ENCODE measurements at places on chromosomes 12 and 14.
A peak's percentile ranks its signal among the peaks of the same experiment; 100 is the strongest.

DNA sequence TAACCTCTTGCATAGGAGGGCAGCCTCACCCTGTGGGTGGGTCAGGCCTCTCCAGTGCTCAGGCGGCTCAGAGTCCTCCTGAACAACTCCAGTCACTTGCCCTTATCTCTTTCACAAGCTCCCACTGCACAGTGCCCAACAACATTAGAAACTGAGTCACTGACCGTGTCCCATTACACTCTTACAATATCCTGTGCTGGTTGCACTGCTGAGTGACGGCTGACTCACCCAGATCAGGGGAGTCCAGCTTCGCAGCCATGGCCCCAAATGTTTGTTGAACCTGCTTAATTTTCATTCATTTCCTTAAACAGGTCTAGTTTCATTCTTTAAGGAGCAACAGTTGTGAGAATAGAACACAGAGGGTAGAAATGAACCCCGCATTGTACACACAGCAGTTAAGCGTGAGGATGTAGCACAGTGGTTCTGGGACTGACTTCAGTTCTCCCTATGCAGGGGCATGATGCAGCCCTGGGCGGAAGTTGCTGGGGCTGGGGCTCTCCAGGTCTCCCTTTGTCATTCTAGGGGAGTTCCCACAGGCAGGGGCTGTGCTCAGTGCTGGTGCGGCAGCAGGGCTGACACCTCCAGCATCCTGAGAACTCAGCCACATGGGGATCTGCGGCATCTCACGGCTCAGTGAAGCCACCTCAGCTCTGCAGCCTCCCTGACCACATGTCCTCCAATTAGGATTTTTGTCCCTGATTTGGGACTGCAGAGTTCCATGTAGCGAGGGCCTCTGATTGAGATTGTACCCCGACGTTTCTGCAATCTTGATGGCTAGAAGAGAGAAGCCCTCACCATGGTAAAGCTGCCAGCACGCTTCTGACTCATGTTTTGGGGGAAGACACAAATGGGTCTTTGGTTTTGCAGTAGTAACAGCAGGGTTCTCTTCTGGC is 16.1 kb downstream of the GPR68 start:
- H3K36me3 ChIP-seq = no peaks in the 10 kb centered on the region
- no peaks in the 10 kb centered on the region for H3K4me1 ChIP-seq
- H3K27ac ChIP-seq = no peak overlapping the region
- no peaks in the 10 kb centered on the region for H3K27me3 ChIP-seq
- no peak overlapping the region for H3K4me3 ChIP-seq

DNA sequence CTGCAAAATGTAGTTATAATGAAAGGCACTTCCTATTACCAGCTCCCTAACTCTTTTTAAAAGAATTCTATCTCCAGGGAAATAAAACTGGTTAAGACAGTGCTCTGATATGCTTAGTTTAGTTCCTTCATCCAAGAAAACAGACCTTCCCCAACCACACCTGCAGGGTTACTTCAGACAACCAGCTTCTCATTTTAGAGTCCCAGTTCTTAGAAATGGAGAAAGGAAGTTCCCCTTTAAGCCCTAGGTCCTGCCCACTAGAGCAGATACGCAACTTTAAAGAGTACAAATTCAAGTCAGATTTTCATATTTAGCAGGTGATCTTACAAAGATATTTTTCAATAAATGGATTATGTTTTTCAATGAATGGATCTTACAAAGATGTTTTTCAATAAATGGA is 4.4 kb upstream of the WSB2 start:
- H3K27ac ChIP-seq = no peak overlapping the region
- no peaks in the 10 kb centered on the region for H3K36me3 ChIP-seq
- H3K4me1 ChIP-seq = peaks cover 16% of the 10 kb centered on the region
- DNase-seq = no peak
- no peaks in the 10 kb centered on the region for H3K27me3 ChIP-seq
- H3K4me3 ChIP-seq = no peak overlapping the region

GRCh38 chr12:57416039-57416996 is 14.5 kb downstream of the R3HDM2 start:
- H3K27me3 ChIP-seq = no peaks in the 10 kb centered on the region
- no peaks in the 10 kb centered on the region for H3K36me3 ChIP-seq
- peaks cover 2% of the 10 kb centered on the region for H3K4me1 ChIP-seq
- no peak overlapping the region for H3K4me3 ChIP-seq

DNA sequence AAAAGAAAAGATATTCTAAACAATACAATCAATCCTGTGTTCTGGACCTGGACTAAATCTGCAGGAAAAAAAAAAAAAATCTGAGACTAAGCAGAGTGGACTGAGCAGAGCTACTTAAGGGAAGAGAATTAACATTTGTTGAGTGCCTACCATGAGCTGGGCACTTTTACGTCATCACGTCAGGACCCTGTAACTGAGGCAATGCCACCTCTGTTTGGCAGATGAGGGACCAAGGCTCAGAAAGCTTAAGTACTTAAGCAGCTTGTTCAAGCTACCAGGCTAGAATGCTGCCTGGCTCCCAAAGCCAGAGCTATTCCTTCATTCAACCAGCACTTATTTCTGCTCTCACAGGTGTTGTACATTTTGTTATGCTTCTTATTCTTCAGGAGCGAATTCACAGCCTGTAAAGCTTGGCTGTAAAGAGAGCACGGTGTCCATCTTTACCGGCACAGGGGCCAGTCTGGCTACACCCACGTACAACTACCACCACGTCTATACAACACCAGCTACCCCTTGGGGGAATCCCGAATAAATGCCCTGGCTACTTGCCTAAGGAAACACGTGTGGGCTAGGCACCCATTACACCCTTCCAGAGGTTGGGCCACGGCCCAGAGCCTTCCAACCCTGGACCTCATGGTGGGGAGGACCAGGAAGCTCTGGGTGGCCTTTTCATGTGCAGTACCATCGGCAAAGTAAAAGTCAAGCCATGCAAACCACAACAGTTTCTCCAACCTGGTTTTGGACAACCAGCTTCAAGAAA is 27.0 kb downstream of the TMCC3 start:
- H3K4me3 ChIP-seq = no peak overlapping the region
- no peaks in the 10 kb centered on the region for H3K4me1 ChIP-seq
- H3K27me3 ChIP-seq = no peaks in the 10 kb centered on the region

DNA sequence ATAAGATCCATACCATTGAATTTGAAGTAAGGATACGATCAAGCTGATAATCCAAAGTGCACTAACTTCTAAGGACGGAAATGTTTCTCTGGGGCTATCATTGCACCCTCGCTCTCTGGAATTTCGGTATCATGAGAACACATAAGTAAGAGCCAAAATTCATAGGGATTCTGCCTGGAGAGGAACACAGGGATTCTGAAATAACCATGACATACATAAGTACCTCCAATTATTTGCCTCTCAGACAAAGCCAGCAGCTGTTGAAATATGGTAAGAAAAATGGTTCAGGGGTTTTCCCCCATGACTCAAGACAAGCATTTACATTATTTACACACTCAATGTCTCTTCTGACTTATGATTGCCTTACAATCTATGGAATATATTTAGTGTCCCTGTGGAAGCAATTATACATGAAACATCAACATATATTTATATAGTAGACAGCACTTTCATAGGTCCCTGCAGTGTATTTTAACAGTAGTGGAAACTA is 1123.6 kb upstream of the SEL1L start:
- DNase-seq = no peak
- H3K27ac ChIP-seq = no peak overlapping the region
- no peaks in the 10 kb centered on the region for H3K27me3 ChIP-seq
- H3K4me1 ChIP-seq = no peaks in the 10 kb centered on the region

- no peak overlapping the region for H3K27ac ChIP-seq
- no peaks in the 10 kb centered on the region for H3K36me3 ChIP-seq
- H3K4me1 ChIP-seq = peaks cover 7% of the 10 kb centered on the region
- no peak for DNase-seq
- no peak overlapping the region for H3K4me3 ChIP-seq
Observed at GRCh38 chr14:31712244-31713127, 151.3 kb downstream of the NUBPL start.

DNA sequence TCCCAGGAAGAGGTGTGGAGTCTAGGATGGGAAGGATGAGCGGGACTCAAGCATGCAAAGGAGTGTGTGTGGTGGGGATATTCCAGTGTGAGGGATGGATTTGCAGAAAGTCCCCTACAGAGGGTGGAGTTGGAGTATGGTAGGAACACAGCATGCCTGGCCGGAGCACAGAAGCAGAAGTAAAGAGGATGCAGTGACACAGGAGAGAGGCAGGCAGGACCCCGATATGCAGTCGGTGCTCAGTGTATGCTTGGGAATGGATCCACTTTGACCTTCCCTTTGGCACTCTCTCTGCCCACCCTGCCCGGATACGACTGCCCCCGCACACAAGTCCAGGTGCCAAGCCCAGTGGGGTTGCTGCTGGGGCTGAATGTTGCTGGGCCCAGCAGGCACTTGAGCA is 21.3 kb downstream of the WSCD2 start:
- no peaks in the 10 kb centered on the region for H3K27me3 ChIP-seq
- DNase-seq = no peak

GRCh38 chr12:124745891-124746570 is 117.6 kb downstream of the SCARB1 start:
- no peaks in the 10 kb centered on the region for H3K27me3 ChIP-seq
- peaks cover 12% of the 10 kb centered on the region for H3K4me1 ChIP-seq

DNA sequence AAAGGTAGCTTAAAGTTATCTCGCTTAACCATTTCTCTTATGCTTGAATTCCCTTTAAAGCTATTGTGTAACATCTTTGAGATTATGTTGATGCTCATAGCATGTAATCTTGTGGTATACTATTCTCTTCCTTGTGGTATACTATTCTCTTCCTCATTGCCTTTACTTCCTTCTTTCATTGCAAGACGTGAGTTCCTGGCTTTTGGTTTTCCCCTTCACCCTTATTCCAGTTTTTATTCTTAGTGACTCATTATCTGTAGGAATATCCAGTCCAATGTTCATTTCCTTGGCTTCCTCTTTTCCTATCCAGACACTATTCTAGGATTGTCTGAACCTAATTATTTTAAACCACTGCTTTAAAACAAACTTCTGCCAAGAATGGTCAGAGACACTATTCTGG is 564.0 kb downstream of the CCER1 start:
- H3K27me3 ChIP-seq = no peaks in the 10 kb centered on the region
- DNase-seq = no peak
- no peaks in the 10 kb centered on the region for H3K4me1 ChIP-seq
- no peaks in the 10 kb centered on the region for H3K36me3 ChIP-seq
- no peak overlapping the region for H3K27ac ChIP-seq

DNA sequence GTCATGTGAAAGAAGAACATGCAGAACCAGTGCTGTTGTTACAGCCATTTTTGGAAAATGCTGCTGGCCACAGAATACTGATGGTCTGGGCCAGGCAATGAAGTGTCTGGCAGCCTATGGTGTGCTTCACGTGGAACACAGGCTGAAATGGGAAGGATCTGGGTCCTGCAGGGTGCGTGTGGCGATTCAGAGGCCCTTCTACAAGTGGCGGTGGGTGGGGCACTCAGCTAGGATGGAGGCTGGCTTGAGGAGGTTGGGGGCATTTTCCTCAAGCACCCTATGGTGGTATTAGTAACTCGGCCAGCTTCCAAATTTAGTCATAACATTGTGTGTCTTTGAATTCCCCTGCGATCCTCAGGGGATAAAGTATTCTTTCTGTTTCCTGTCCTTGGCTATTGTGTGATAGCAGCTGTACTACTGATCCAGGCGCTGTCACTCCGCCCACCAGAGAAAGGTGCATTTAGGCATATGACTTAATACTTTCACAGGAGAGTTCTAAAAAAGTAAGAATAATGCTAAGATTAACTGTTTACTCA is 9.2 kb upstream of the RAD52 start:
- no peaks in the 10 kb centered on the region for H3K4me1 ChIP-seq
- no peaks in the 10 kb centered on the region for H3K27me3 ChIP-seq
- H3K4me3 ChIP-seq = no peak overlapping the region
- H3K36me3 ChIP-seq = no peaks in the 10 kb centered on the region
- DNase-seq = no peak

GRCh38 chr12:96134200-96134599 is 60.0 kb upstream of the ELK3 start:
- H3K4me1 ChIP-seq = no peaks in the 10 kb centered on the region
- no peak overlapping the region for H3K27ac ChIP-seq
- H3K36me3 ChIP-seq = no peaks in the 10 kb centered on the region
- no peak for DNase-seq
- no peaks in the 10 kb centered on the region for H3K27me3 ChIP-seq

DNA sequence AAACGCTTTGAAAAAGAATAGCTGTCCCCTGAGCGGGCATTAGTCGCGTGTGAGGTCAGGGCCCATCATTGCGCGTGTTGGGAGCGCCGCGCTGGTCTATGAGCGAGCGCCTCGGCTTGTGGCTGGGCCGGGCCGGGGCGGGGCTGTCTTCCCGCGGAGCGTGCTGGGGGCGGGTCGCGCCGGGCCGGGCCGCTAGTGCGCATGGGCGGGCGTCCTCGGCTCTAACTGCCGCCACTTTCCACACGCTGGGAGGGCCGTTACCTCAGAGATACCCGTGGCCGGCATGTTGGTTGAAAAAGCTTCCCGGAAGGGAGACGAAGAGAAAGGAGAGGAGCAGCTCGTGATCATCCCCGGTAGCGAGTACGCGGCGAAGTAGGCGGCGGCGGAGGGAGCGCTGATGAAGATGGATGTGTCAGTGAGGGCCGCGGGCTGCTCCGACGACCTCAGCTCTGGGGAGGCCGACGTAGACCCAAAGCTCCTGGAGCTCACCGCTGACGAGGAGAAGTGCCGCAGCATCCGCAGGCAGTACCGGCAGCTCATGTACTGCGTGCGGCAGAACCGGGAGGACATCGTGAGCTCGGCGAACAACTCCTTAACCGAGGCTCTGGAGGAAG is at the start of gene EID3:
TSS of gene EID3 (plus strand) at position 202 of the 614 bp plus-strand sequence. CDS start at position 398, 196 bp downstream.
- no peaks in the 10 kb centered on the region for H3K27me3 ChIP-seq
- no peaks in the 10 kb centered on the region for H3K4me1 ChIP-seq
- no peaks in the 10 kb centered on the region for H3K36me3 ChIP-seq
- DNase-seq = peak; percentile 83

- no peak for DNase-seq
- H3K27me3 ChIP-seq = no peaks in the 10 kb centered on the region
- no peaks in the 10 kb centered on the region for H3K36me3 ChIP-seq
Observed at GRCh38 chr14:99589651-99590530, 14.1 kb downstream of the CCDC85C start.

GRCh38 chr12:86741531-86741930 is 485.3 kb upstream of the MGAT4C start:
- no peak overlapping the region for H3K27ac ChIP-seq
- H3K4me3 ChIP-seq = no peak overlapping the region
- no peaks in the 10 kb centered on the region for H3K4me1 ChIP-seq

- H3K27me3 ChIP-seq = no peaks in the 10 kb centered on the region
- H3K4me3 ChIP-seq = no peak overlapping the region
Observed at GRCh38 chr12:103645202-103645601, 58.1 kb downstream of the STAB2 start.

- H3K4me1 ChIP-seq = no peaks in the 10 kb centered on the region
- DNase-seq = no peak
- H3K27ac ChIP-seq = no peak overlapping the region
- H3K36me3 ChIP-seq = no peaks in the 10 kb centered on the region
Observed at GRCh38 chr12:107144990-107145389, 51.6 kb upstream of the CRY1 start.

DNA sequence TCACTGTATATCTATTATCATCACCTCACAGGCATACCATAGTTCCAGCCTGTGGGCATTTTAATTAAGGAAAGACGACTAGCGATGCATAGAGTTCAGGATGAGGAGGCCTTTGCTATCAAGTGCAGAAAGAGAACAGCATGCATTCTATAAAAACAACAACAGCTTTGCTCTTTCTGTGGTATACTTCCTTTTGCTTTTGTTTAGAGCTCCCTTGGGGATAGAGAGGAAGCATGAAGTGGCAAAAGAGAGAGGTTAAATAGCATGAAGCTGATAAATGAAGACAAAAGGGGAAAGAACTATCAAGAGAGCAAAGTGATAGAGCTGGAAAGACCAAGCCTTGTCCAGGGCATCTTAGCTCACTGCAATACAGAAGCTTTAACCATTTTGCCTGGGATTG is 23.5 kb downstream of the IFNG-AS1 start:
- H3K4me3 ChIP-seq = no peak overlapping the region
- H3K36me3 ChIP-seq = no peaks in the 10 kb centered on the region
- H3K4me1 ChIP-seq = no peaks in the 10 kb centered on the region
- no peaks in the 10 kb centered on the region for H3K27me3 ChIP-seq

Measured in pancreas (tissue), 10 donors.